Body of pancreas (tissue), 4 donors: ENCODE measurements at places on chromosomes 13 and 19. TPM values are rescaled to one million over a fixed set of nuclear protein-coding genes. Genes with fewer than 3 reads are reported as not detected.

DNA sequence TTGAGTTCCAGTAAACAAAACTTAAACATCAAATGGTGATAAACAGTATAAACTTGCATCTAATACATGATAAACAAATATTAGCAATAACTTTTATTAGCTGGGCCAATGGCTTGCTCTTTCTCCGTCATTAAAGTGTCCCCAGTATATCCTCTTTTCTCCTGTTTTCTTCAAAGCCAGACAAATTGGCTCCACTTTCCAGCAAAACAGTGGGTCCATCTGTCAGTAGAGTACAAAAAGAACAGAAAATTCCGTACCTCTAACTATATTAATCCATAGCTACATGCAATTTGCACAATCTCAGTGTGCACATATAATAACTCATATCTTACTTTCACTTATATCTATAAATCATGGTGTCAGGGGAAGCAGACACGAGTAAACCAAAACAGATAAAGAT is 678.0 kb upstream of the SPRY2 start:
- no peaks in the 10 kb centered on the region for H3K36me3 ChIP-seq
- H3K27ac ChIP-seq = no peak overlapping the region
- H3K4me1 ChIP-seq = no peaks in the 10 kb centered on the region
- no peaks in the 10 kb centered on the region for H3K27me3 ChIP-seq
- no peak overlapping the region for H3K4me3 ChIP-seq
- no peak for DNase-seq

DNA sequence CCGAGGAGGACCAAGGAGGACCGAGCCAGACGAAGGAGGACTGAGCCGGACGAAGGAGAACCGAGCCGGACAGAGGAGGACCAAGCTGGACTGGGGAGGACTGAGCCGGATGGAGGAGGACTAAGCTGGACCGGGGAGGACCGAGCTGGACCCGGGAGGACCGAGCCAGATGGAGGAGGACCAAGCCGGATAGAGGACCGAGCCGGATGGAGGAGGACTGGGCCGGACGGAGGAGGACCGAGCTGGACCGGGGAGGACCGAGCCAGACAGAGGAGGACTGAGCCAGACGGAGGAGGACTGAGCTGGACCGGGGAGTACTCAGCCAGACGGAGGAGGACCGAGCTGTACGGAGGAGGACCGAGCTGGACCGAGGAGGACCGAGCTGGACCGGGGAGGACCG is 3.2 kb downstream of the PIP5K1C start:
- no peak overlapping the region for H3K27ac ChIP-seq
- DNase-seq = no peak
- H3K36me3 ChIP-seq = no peaks in the 10 kb centered on the region
- no peak overlapping the region for H3K4me3 ChIP-seq
- no peaks in the 10 kb centered on the region for H3K27me3 ChIP-seq

GRCh38 chr13:84962141-84962750 is 837.0 kb downstream of the SLITRK6 start:
- no peaks in the 10 kb centered on the region for H3K4me1 ChIP-seq
- H3K4me3 ChIP-seq = no peak overlapping the region
- H3K36me3 ChIP-seq = no peaks in the 10 kb centered on the region
- no peak for DNase-seq
- no peaks in the 10 kb centered on the region for H3K27me3 ChIP-seq

DNA sequence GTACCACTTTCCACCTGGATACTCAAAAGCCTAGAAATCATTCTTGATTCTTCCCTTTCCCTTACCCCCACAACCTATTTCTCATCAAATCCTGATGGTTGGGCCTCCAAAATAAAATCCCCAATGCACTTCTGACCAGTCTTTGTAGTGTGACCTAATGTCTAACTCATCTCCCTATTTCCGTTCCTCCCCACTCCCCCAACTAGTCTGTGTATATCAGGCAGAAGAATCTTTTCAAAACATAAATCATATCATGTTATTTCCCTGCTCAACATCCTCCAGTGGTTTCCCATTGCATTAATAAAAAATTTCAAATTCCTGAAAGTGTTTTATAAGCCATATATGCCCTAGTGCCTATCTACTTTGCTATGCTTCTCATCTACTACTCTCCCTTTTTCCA is 17.7 kb downstream of the CCDC122 start:
- no peaks in the 10 kb centered on the region for H3K4me1 ChIP-seq
- no peaks in the 10 kb centered on the region for H3K27me3 ChIP-seq
- no peak for DNase-seq
- no peak overlapping the region for H3K27ac ChIP-seq
- H3K36me3 ChIP-seq = no peaks in the 10 kb centered on the region
- no peak overlapping the region for H3K4me3 ChIP-seq

- peak; percentile 13 for DNase-seq
- no peaks in the 10 kb centered on the region for H3K4me1 ChIP-seq
- H3K27ac ChIP-seq = no peak overlapping the region
- H3K27me3 ChIP-seq = peaks cover 4% of the 10 kb centered on the region
Measured at GRCh38 chr19:53308339-53308811, 25.2 kb upstream of the ZNF845 start.

GRCh38 chr13:36905944-36906343 is 14.1 kb downstream of the SMAD9 start:
- H3K27ac ChIP-seq = no peak overlapping the region
- no peak overlapping the region for H3K4me3 ChIP-seq
- DNase-seq = no peak
- no peaks in the 10 kb centered on the region for H3K36me3 ChIP-seq

- H3K4me1 ChIP-seq = no peaks in the 10 kb centered on the region
- no peak overlapping the region for H3K27ac ChIP-seq
- H3K36me3 ChIP-seq = no peaks in the 10 kb centered on the region
Measured at GRCh38 chr13:22009500-22009899, 338.6 kb downstream of the FGF9 start.

DNA sequence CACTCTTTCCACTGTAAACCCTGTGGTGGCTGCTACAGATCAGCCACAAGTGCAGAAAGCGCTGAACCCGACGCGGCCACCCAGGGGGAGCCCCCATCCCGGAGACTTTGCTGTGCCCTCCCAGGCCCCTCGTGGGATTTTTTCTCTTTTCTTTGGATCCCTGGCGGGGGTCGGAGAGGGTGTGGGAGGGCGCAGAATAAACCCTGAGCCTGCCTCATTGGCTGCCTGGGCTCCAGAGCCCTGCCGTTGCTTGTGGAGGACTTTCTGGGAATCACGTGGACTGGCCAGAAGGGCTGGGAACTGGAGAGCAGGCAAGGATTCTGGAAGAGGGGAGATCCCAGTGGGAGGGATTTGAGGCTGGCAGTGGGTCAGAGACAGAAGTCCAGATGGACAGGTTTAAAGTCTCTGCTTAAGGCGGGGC is 24.9 kb downstream of the GADD45B start:
- DNase-seq = no peak
- no peaks in the 10 kb centered on the region for H3K36me3 ChIP-seq
- no peak overlapping the region for H3K4me3 ChIP-seq

GRCh38 chr19:44744871-44745332 is 3.6 kb upstream of the BCL3 start:
- peak overlapping the region; percentile 95 for H3K27ac ChIP-seq
- no peak overlapping the region for H3K4me3 ChIP-seq
- H3K27me3 ChIP-seq = no peaks in the 10 kb centered on the region
- peaks cover 77% of the 10 kb centered on the region for H3K4me1 ChIP-seq

GRCh38 chr19:41445575-41445974 is 2.6 kb downstream of the ERICH4 start:
- H3K4me1 ChIP-seq = peaks cover 7% of the 10 kb centered on the region
- no peak for DNase-seq
- no peak overlapping the region for H3K4me3 ChIP-seq
- H3K27me3 ChIP-seq = peaks cover 8% of the 10 kb centered on the region

- DNase-seq = no peak
- H3K27ac ChIP-seq = no peak overlapping the region
- H3K36me3 ChIP-seq = no peaks in the 10 kb centered on the region
- no peaks in the 10 kb centered on the region for H3K4me1 ChIP-seq
Measured at GRCh38 chr19:52226652-52227051, 36.8 kb downstream of the PPP2R1A start.

GRCh38 chr19:31513841-31514240 is 164.6 kb upstream of the TSHZ3 start:
- no peaks in the 10 kb centered on the region for H3K36me3 ChIP-seq
- H3K27ac ChIP-seq = no peak overlapping the region
- H3K4me1 ChIP-seq = no peaks in the 10 kb centered on the region
- no peak overlapping the region for H3K4me3 ChIP-seq
- no peak for DNase-seq

GRCh38 chr13:24269821-24270220 is 39.6 kb upstream of the C1QTNF9 start:
- H3K4me1 ChIP-seq = peaks cover 68% of the 10 kb centered on the region
- no peak overlapping the region for H3K4me3 ChIP-seq
- H3K36me3 ChIP-seq = no peaks in the 10 kb centered on the region
- no peaks in the 10 kb centered on the region for H3K27me3 ChIP-seq

DNA sequence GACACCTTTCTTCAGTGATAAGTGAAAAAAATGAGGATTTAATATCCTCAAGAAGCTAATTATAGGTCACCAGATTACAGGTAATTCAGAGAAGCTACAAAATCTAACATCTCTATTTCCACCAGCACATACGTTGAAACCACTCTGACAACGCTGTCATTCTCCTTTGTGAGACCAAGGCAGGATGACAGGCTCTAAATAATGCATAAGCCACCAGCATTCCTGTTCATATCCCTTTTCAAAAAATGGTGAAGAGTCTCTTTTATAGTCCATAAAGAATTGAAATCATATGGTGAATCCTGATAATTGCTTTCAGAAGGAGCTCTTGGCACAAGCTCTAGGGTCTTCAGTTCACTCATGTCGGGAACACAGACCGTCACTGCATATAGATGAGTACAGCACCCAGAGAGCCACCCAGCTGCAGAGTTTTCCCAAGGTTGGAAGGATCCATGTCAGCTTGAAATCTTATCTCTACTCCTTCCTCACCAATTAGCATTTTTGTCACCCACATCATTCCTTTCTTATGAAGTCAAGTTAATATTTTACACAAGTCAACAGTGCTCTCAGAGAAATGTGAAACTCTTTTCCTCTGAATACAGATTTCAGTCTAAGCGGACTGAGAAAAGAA is 431.4 kb downstream of the TBC1D4 start:
- H3K27me3 ChIP-seq = no peaks in the 10 kb centered on the region
- no peaks in the 10 kb centered on the region for H3K36me3 ChIP-seq
- H3K4me3 ChIP-seq = no peak overlapping the region
- H3K27ac ChIP-seq = no peak overlapping the region
- peaks cover 3% of the 10 kb centered on the region for H3K4me1 ChIP-seq

DNA sequence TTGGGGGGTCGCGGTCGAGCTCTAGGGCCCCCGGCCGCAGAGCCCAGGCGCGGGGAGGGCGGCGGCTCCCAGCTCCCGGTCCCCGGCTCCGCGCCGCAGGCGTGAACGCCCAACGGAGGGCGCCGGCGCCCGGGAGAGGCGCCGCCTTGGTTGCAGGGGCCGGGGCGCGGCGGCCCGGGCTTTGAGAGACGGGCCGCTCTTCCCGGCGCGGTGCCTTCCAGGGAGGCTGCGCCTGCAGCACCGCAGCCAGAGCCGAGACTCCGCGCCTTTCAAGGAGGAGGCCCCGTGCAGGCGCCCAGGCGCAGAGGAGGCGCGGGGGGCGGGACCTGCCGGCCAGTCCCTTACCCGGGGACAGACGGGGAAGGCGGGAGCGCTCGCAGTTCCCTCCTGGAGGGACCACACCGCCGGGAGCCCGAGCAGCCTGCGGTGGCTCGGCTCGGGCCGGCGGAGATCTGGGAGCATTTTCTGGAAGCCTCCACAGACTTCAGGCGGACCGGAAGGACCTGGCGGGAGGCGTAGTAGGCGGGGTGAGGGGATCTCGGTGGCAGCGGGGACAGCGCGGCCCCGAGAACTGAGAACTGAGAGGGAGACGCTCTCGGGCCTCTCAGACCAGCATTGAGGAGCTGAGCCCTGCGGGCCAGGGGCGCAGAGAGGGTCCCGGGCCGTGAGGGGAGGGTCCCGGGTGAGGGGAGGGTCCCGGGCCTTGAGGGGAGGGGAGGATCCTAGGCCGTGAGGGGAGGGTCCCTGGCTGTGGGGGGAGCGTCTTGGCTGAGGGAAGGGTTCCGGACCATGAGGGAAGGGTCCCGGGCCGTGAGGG is 25.5 kb upstream of the MCF2L start:
- H3K4me1 ChIP-seq = peaks cover 15% of the 10 kb centered on the region
- H3K27ac ChIP-seq = peak overlapping the region; percentile 18
- no peaks in the 10 kb centered on the region for H3K36me3 ChIP-seq
- peak overlapping the region; percentile 19 for H3K4me3 ChIP-seq
- H3K27me3 ChIP-seq = no peaks in the 10 kb centered on the region

DNA sequence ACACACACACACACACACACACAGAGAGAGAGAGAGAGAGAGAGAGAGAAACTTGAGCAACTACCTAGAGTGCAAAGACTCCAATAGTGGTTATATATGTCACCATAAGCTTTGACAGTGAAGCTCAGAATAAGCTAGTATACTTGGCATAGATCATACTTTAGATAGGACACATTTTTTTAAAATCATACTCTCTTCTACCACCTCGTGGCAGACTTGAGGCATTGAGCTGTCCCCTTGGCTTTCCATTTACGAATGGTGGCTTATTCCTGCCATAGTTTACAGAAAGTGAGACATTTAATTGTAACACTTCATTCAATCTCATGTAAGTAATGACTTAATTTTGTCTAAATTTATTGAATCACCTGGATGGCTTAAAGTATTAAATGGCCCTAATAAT is 108.2 kb downstream of the EDNRB start:
- DNase-seq = no peak
- H3K4me1 ChIP-seq = no peaks in the 10 kb centered on the region
- H3K27me3 ChIP-seq = no peaks in the 10 kb centered on the region
- H3K4me3 ChIP-seq = no peak overlapping the region
- no peaks in the 10 kb centered on the region for H3K36me3 ChIP-seq

DNA sequence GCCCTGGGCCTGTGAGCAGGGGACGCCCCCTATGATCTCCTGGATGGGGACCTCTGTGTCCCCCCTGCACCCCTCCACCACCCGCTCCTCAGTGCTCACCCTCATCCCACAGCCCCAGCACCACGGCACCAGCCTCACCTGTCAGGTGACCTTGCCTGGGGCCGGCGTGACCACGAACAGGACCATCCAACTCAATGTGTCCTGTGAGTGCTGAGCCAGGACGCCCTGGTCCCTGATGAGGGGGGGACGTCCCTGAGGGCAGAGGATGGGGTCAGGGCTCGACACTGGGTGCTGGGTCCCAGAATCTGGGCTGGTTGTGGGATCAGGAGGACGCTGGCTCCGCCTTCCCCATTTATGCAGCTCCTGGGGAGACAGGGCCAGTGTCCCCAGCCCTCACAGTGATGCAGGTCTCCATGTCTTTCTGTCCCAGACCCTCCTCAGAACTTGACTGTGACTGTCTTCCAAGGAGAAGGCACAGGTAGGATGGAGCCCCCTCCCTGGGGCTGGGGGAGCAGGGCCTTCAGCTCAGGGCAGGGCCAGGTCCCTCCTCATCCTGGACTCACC is 2.5 kb downstream of the SIGLEC7 start:
- no peak overlapping the region for H3K27ac ChIP-seq
- H3K27me3 ChIP-seq = no peaks in the 10 kb centered on the region
- H3K4me1 ChIP-seq = no peaks in the 10 kb centered on the region
- no peaks in the 10 kb centered on the region for H3K36me3 ChIP-seq

Gene KCNC3
- 6.3 TPM for total RNA-seq

Gene MEDAG
- 7.8 TPM for total RNA-seq

Gene PDX1
- total RNA-seq = 6.5 TPM

Gene CEACAM3
- not detected for total RNA-seq

Gene C19orf47
- total RNA-seq = 19.8 TPM

Gene FAM216B
- not detected for total RNA-seq

Gene KBTBD7
- 5.3 TPM for total RNA-seq

Gene RFXANK
- total RNA-seq = 16.1 TPM

Gene CERS4
- total RNA-seq = 53.1 TPM
